Midbrain (tissue), 1 donor: ENCODE measurements at places on chromosomes 5 and 9.

DNA sequence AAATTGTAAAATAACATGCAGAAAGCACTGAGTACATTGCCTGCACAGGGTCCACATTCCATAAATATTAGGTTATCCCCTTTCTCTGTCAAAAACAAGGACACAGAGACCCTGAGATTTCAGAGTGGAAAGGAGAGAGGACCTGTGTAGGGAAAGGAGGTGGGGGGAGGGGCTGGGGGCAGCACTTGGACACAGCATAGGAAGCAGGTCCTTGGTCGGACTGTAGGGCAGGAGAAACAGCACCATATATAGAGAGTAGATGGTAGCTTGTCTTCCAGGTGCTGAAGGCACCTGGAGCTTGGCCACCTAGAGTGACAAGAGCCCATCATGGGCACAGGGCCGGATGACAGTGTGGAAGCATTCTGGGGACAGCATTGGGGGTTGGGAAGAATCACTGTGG lies 2.4 kb downstream of the TPM2 start:
- no peak for DNase-seq

GRCh38 chr5:35850967-35851680 lies 5.6 kb upstream of the IL7R start:
- no peak for DNase-seq

- peak; percentile 27 for DNase-seq
Measured at GRCh38 chr5:126519637-126520592, 75.1 kb downstream of the ALDH7A1 start.

- DNase-seq = no peak
Measured at GRCh38 chr5:159581502-159582249, 251.4 kb upstream of the IL12B start.

GRCh38 chr5:150254774-150255173 lies 34.8 kb downstream of the CAMK2A start:
- DNase-seq = no peak
